Fibroblast of skin of right quadriceps (primary cell): ENCODE measurements at places on chromosomes 13 and 19.

DNA sequence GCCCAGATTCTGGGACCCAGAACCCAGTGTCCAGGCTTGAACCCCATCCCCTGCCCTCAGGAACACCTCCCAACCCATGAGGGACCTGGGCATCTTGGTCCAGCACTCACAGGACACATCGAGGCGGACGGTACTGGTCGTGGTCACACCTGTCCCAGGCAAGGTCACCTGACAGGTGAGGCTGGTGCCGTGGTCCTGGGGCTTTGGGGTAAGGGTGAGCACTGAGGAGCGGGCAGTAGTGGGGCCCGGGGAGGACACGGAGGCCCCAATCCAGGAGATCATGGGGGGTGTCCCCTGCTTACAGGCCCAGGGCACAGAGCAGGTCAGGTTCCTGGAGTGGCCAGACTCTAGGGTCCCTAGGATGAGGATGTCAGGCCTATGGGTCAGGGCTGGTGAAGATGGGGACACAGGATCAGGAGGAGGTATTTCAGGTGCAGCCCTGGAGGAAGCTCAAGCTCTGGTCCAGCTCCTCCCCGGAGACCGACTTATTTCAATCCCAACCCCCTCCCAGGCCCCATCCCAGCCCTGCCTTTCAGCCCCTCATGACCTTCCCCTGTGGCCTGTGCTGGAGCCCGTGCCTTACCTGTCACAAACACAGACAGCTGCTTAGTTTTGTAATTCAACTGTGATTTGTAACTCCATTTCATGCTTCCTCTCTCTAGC, 772 bp downstream of the SIGLEC8 start:
- DNase-seq: no peak

DNA sequence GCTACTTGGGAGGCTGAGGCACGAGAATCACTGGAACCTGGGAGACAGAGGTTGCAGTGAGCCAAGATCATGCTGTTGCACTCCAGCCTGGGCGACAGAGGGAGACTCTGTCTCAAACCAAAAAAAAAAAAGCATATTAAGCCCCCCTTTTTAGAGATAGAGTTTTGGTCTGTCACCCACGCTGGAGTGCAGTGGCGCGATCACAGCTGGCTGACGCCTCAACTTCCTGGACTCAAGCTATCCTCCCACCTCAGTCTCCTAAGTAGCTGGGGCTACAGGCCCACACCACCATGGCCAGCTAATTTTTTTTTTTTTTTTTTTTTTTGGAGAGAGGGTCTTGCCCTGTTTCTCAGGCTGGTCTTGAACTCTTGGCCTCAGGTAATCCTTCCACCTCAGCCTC, 34.2 kb upstream of the MAP3K10 start:
- no peak for DNase-seq

DNA sequence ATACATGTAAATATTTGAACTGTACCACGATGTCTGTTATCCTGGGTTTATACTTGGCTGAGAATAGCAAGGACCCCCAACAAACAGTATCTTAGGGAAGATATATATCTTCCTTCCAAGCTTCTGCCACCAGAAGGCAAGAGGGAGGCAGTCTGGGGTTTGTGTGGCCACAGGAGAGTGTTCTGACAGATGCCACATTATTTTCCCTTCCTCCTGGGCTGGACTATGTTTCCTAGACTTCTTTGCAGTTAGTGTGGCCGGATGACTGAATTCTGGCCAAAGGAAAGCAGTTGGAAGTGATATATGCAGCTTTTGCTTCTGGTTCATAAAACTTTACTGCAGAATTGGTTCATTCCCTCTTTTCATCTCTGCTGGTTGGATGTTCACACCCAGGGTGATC, 39.9 kb upstream of the TMTC4 start:
- no peak for DNase-seq

GRCh38 chr13:90105849-90106496, 1241.5 kb upstream of the MIR17HG start:
- peak; percentile 81 for DNase-seq

DNA sequence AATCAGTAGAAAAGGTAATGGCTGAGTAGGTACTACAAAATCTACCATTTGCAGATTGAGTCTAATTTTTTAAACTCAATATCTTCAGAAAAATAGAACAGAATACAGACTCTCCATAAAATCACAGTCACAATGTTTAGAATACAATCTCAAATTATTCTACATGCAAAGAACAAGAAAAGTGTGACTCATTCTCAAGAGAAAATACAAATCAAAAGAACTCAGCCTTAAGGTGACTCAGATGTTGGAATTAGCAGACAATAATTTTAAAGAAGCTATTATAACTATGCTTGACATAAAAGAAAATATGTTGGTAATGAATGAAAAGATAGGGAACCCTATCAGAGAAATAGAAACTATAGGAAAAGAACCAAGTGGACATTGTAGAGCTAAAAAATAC, 78.9 kb downstream of the RXFP2 start:
- DNase-seq: no peak

DNA sequence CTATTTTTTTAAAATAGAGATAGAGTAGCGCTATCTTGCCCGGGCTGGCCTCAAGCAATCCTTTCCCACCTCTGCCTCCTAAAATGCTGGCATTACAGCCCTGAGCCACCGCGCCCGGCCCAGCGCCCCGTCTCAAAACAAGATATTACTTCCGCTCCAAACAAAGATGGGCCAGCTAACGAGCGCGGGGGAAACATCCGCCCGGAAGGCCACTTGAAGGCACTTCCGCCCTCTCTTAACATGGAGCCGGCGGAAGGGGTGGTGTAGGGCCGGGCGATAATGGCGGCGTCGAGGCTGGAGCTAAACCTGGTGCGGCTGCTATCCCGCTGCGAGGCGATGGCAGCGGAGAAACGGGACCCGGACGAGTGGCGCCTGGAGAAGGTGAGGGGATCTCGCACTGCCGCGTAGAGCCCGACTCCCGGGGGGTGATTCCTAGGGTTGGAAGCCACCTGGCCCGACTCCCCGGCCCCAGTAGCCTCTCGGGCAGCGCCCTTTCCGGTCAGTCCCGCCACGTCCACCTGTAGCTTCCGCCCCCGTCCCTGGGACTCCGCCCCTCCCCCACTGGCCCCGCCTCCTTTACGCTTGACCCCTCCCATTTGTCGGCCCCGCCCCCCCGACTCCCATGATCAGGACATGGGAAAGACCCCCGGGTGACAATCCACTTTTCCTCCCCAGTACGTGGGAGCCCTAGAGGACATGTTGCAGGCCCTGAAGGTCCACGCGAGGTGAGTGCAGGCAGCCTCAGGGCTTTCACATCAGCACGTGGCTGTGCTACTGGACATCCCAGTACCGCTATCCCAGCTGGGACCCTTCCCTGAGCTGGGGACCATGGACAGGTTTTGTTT, at the start of gene USE1:
USE1 (plus strand) TSS at position 231 of the 845 bp plus-strand sequence; CDS start at position 280, 49 bp downstream.
- DNase-seq: peak; percentile 91

DNA sequence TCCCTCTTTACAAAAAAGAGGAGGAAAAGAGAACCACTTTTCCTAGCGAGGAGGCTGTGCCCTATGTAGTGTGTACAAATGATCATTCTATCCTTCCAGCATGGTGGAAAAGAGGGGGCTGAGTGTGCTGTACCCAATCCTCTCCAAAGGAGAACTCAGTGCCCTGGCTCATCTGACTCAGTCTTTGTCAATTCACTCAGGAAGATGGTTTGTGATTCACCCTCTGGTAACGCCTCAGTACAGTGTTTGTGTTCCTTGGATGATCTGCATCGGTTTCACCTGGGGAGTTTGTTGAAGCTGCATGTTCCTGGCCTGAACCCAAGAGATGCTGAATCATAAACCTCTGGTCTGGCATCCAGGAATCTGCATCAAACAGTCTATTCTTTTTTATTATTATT, 18.3 kb upstream of the ENOX1 start:
- DNase-seq: peak; percentile 95

- DNase-seq: peak; percentile 33
Observed at GRCh38 chr13:75652726-75653125, 16.6 kb downstream of the LMO7 start.

DNA sequence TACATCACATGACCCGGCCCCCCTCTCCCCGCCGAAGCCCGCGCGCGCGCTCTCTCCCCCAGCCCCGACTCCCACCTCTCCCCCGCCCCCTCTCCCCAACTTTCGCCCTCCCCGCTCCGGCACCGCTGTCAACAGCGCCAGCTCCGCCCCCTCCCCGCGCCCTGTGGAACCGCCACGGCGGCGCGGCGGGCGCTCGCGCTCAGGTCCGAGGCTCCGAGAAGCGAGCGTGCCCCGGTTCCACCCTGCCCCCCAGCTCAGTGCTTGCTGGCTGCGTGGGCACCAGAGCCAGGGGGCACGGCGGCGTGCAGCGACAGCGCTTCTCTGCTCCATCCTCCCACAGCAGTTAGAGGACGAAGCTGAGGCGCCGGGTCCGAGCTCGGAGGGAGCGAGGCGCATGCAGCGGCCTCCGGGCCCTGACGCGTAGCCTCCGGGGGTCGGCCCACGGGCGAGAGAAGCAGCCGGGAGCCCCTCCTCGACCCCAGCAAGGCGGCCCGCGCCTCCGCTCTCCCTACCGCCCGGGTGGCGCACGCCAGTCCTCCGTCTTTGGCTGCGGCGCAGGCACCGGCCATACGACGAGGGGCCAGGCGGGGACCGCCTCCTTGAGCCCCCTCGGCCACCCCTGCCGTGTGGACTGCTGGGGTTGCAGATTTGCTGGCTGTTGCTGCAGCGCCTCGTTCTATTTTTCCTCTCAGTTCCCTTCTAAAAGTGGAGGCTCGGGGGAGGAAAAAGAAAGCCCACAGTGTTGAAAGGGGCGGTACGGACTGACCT, 109.5 kb downstream of the KCNRG start:
- peak; percentile 58 for DNase-seq

DNA sequence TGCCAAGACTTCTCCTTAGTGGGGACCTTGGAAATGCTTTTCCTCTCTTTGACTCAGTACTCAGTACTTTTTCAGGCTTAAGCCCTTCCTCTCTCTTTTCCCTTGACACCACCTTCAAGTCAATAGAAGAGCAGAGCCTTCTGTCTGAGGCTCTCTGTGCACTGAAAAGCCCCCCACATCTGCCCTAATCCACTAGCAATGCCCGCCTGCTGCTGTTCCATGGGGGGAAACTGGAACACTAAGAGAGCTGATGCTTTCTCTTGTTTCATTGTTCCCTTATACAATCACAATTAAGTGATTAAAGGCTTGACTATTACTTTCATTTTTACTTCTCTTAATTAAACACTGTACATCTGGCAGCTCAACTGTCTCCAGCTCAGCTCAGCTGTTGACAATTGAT, 254.5 kb downstream of the SLITRK6 start:
- DNase-seq: no peak

- peak; percentile 59 for DNase-seq
Observed at GRCh38 chr13:83350569-83350968, 531.7 kb downstream of the SLITRK1 start.

DNA sequence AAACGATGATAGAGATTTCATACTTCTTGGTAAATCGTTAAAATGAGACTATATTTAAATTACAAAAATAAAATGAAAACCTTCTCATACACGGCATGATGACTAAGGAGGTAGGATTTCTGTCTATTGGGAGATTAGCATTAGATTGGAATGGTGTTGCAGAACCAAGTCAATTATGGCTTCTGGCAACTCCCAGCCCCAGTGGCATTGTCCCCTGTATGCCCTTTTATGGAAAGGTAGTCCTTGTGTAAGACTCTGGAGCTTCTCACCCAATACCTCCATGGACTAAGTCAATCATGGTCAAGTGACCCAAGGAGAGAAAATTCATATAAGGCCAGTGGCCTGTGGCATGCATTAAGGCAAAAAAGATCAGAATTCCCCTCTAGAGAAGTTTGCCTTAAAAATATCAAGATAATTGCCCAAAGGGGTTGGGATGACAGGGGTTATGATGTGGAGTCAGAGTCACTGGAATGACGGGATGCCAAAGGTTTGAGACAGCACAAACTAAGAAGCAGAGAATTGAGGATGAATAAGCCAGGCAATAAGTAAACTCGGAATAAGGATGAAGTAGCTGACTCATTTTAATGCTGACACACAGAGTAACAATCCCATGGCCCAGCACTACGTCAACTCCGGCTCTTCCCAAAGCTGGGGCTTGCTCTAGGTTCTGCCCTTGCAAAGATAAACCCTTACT, 57.8 kb upstream of the POSTN start:
- DNase-seq: peak; percentile 98

DNA sequence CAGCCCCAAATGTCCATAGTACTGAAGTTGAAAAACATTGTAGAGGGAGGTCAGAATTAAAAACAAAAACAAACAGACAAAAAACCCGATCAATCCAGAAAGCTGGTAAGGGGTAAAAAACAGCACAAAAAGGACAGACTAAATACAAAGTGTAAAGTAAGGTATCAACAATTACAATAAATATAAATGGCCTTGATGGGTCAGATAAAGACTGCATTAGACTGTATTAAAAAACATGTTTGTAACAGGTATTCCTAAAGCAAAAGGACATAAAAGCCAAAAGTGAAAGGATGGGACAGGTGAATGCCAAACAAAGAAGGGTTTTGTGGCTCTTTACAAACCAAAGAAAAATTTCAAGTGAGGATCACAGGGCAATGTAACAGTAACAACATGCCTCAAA, 16.3 kb downstream of the ZNF329 start:
- no peak for DNase-seq

GRCh38 chr13:45412274-45413049, 5.7 kb downstream of the SLC25A30 start:
- DNase-seq: peak; percentile 17

- DNase-seq: no peak
Observed at GRCh38 chr19:4737955-4738600, 14.4 kb upstream of the DPP9 start.

DNA sequence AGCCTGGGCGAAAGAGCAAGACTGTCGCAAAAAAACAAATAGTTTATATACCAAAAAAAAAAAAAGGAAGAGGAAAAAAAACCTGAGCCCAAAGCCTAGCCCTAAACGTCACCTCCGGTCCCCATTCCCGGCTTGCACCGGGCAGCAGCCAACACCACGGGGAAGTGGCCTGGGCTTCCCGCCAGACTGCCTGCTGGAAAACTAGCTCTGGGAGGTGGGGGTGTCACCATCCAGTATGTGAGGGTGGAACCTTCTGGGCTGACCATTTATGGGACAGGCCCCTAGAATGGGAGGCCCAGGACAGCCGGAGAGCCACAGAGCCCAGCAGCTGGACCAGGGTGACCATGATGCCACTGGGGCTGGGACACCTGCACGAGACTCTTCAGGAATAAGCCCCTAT, 37.3 kb downstream of the IL12RB1 start:
- DNase-seq: no peak

- peak; percentile 18 for DNase-seq
Observed at GRCh38 chr19:1470305-1471009, 8.6 kb downstream of the C19orf25 start.

DNA sequence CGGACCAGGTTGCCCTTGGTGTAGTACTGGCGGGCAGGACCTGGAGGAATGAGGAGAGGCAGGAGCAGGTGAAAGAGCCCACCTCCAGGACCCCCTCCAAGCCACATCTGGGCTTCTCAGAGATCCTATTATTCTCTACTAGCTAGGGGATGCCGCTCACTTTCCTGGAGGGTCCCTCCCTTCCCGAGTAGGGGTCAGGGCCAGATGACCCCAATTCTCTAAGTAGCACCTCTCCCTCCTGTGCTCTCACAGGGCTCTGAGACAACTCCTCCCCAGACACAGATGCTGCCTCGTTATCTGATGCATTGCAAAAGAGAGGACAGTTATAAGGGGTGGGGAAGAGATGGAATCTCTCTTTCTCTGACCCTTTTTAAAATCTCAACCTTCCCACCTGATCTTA, 22.9 kb downstream of the GP6 start:
- DNase-seq: no peak

GRCh38 chr13:51887468-51887867, 25.7 kb downstream of the CCDC70 start:
- no peak for DNase-seq

- DNase-seq: no peak
Observed at GRCh38 chr13:42022336-42022735, 26.1 kb upstream of the DGKH start.
